ENCODE measurements at places on chromosomes 16 and 17. TPM values are rescaled to one million over a fixed set of nuclear protein-coding genes. Genes with fewer than 3 reads are reported as not detected.
A peak's percentile ranks its signal among the peaks of the same experiment; 100 is the strongest.

- DNase-seq: no peak
These were observed 196.4 kb upstream of the KCNJ16 start for GRCh38 chr17:69878661-69879060.

DNA sequence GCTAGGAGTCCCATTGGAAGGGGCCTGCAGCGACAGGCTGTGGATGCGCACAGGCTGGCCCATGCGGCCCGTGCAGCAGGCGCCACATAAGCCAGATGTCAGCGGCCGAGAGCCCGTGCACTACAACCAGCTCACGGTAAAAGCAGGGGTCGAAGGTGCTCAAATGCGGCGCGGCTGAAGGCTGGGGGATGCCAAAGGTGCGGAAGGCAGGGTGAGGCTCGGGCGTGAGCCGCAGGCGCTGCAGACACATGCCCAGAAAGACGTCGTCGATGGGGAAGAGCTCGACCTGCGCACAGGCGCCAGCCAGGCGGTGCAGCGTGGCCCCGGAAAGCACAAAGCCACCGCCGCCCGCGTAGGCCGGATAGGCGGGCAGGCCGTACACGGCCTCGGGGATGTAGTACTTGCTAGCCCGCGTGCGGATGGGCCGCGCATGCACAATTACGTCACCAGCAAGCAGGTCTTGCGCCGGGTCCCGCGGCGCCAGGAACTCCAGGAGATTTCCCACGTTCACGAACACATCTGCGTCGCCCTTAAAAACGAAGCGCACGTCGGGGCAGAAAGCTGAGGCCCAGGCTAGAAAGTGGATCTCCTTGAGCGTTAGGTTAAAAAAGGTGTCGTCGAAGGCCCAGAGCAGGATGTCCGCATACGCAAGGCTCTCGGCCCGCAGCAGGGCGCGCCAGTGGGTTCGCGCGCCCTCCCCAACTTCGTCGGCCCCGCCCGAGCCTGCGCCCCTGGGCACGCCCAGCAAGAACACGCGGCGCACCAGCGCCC is 1.3 kb downstream of the B3GNT9 start:
- DNase-seq: no peak

GRCh38 chr16:21937336-21937829 is 15.8 kb upstream of the UQCRC2 start:
- no peak for DNase-seq

KRT27 gene
- not detected for total RNA-seq

- no peak for DNase-seq
These were observed 5.3 kb downstream of the FAM234A start for GRCh38 chr16:239948-240277.

DNA sequence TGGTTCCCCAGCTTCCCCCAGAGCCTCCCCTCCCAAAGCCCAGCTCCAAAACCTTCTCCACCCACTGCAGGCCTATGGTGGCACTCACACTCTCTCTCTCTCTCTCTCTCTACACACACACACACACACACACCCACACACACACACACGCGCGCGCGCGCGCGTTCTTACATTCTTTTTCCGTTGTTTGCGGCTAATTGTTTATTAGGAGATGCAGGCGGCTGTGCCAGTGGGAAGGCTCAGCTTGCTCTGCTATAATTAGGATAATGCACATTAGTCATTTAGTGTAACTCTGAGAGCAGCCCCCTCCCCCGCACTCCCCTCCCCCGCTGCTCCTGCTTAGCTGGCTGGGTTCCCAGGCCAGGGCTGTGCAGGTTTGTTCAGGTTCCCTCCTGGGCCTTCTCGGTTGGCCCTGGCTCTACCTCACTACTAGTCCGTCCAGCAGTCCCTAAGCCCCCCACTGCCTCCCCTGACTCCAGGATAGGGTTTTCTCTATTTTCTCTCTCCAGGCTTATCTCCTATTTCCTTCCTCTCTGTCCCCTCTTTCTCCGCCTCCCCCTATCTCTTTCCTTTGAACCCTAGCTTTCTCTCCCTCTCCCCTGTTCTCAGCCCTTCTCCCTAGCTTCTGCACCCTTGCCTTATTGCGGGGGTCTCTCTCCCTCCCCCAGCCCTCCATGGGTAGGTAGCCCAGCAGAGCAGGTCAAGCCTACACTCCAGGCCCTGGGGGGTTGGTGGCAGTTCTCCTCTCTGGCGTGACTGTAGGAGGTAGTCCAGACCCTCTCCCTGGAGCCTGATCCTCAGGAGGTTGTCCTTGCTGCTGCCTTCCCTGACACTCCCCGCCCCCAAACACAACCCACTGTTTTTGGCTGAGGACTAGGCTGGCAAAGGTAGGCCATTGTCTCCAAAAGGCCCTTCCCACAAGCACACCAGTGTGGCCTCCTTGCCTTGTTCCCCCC is 34.0 kb downstream of the TMEM132E start:
- no peak for DNase-seq

ACSM2A gene
- total RNA-seq: not detected

GRCh38 chr16:72124761-72125634 is 31.4 kb downstream of the DHX38 start:
- DNase-seq: peak; percentile 39

All from PC-9 (cell line).